ENCODE measurements at places on chromosomes 2 and 18.

- no peak for DNase-seq
Observed at GRCh38 chr2:118013221-118013723, 598 bp downstream of the CCDC93 start.

DNA sequence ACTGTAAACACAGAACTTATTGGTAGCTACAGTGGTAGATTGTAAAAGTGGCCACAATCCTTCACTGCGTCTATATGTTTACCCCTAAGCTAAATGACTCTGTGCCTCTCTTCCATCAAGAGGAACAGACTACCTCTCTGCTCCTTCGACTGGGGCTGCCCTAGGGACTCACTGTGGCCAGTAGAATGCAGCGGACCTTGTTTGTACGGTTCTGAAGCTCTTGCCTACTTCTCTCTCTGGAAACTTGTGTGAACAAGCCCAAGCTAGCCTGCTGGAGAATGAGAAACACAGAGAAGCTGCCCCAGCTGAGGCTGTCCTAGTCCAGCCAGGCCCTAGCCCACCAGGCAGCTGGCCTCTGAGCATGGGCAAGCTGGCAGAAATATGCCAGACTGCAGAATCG is 140.8 kb upstream of the SLC1A4 start:
- no peak for DNase-seq

- no peak for DNase-seq
Observed at GRCh38 chr2:231642631-231643494, 50.2 kb downstream of the TEX44 start.

DNA sequence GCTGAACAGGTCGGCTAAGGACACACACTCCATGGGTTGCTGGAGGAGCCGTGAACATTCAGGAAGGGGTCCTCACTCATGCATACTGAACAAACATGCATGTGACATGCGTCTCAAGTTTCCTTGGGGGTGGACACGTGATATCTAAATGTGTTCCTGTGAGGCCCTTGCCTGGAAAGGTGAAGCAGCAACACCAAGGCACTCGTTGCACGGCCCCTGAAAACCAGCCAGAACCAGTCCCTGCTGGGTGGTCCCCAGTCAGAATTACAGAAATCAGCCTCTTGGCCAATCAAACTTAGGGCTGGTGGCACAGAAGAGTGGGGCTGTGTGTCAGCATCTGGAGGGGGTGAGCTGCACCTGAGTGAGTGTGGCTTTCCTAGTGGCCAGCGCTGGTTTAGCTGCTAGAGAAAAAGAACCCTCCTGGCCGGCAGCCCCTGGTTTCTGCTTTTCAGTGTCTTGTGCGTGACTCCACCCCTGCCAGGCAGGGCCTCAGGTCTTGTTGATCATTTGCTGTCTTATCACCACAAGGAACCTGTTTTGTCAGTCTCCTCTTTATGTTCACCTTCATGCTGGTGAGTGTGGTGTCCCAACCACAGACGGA is 3.2 kb upstream of the AQP12B start:
- no peak for DNase-seq

DNA sequence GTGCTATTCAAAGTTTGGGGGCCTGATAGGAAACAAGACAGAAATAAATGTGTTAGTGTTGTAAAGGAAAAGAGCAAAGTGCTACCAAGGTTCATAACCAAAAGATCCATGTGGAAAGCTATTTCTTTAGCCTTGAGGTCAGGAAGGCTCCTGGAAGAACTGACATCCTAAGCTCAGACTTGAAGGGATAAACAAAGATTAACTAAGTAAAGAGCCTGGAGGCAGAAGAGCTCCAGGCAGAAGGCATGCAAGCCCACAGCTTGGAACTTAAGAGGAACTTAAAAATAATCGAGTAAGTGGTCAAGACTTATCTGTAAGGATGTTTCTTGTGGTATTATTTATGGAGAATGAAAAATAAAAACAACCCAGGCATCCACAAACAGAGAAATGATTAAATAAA is 245.0 kb upstream of the MGAT5 start:
- DNase-seq: no peak

GRCh38 chr18:12479536-12479935 is 71.8 kb downstream of the PRELID3A start:
- DNase-seq: no peak

GRCh38 chr2:105845976-105846375 is 101.3 kb downstream of the NCK2 start:
- DNase-seq: no peak

- peak; percentile 11 for DNase-seq
Observed at GRCh38 chr2:69214898-69215297, 172.1 kb downstream of the GFPT1 start.

DNA sequence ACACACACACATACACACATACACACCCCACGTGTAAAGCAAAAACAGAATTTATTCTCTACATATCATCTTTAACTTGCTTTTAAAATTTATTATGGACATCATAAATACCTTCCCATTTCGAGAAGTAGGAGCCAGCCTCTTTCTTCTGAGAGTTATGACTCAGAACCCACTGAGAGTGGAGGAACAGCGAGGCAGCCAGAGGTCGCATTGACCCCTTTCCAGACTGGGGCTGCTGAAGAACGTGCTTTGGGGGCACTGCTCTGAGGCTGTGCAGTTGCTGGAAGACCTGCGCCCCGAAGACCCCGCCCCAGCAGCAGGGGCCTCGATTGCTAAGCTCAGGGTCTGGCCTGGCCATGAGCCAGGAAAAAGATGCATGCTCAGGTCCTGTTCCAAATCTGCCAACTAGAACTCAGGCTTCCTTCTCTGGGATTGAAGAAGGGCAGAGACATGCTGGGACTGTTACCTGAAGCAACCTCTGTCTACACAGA is 133.8 kb upstream of the TWIST2 start:
- no peak for DNase-seq

- no peak for DNase-seq
Observed at GRCh38 chr2:205738117-205738968, 56.0 kb downstream of the NRP2 start.
